Stimulated activated CD4-positive, alpha-beta T cell treated with anti-CD3 and anti-CD28 coated beads, Interleukin-2, amount 100 ng/mL, for 24 hours (primary cell): ENCODE measurements at places on chromosomes 2 and 18.

- DNase-seq = no peak
These were observed 35.7 kb downstream of the ACKR3 start for GRCh38 chr2:236605345-236605734.

DNA sequence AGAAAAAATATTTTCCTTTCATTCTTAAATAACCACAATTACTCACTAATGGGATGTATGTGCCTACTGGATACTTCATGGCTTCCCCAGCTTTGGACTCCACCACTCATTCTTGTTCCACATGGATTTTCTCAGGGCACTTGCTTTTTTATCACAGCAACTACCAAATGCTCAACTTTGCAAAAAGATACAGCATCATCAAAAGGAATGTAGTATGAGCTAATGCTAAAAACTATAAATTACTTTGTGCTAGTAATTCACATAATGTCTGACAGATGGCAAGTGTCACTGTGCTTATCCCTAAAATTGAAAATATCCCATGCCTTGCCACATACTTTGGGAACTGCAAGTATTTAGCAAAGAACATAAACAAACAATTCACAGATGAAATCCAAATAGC lies 130.4 kb upstream of the ZFP36L2 start:
- no peak for DNase-seq

- no peak for DNase-seq
These were observed 1582.2 kb upstream of the NXPH2 start for GRCh38 chr2:140362361-140362760.

- peak; percentile 52 for DNase-seq
These were observed 3.6 kb upstream of the DLX2 start for GRCh38 chr2:172106108-172106961.

DNA sequence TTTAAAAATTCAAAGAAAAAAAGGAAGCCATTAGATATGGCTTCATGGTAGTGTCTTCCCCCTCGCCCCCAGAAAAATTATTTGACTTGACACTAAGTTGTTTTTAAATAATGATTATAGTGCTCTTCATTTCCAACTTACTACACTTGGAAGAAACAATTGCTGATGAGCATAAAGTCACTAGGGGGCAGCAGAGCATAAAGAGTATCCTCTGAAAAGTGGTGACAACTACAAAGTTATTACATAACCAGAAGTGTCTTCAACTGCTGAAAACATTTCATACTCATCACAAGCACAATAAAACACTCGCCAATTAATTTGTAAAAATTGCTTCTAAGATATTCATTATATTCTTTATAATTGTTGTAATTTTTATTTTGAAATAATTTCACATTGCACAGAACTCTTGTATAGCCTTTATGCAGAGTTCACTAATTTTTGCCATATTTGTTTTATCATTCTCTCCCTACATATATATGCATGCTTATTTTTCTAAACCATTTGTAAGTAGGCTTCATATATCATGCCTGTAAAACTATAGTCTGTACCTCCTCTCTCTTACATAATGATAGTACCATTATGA lies 54.9 kb downstream of the EXOC6B start:
- peak; percentile 26 for DNase-seq

GRCh38 chr2:85183076-85183475 lies 49.9 kb downstream of the TCF7L1 start:
- no peak for DNase-seq

DNA sequence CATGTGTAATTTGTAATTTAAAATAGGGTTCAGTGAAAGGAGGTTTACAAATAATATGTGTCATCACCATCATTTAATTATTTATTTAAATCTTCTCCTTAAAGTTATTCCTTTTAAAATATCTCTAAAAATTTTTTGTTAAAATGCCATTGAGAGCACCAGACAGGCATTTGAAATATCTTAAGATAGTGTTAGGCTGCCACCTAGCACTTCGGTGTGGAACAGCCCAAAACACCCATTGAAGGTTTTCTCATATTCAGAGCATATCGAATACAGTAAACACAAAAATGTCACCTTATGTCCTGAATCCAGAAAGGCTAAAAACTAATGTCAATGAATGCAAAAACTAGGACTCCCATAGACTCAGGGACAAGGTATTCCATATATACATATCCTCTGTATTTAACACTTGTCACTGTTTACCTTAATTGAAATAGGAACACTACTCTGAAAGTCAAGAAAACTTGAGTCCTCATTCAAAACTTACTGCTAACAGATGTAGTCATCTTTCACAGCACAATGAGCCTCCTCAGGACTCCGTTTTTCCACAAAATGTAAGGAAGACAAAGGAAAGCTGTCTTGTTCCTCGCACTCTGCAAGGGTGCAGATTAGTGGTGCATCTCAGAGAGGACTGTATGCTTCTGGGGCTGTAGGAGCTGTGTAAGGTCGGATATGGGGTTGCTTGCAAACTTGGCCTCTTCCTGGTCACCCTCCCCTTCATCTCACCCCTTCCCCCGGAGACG lies 329.5 kb downstream of the PAX3 start:
- DNase-seq = no peak

DNA sequence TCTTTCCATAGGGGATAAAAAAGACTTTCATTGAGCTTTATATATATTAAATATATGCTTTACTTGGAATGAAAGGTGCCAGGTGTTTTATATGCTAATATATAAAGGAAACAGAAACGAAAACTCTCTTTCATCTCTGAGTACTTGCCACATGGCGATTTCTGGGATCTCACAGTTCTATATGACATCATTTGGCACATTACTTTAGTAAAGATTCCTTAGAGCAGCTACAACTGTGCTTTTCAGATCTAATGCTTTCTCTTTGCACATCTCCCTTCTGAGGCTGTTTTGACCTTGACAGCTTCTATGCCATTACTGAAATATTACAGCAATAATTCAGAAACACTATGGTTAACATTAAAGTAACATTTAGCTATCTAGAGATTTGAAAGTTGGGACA lies 1082.9 kb upstream of the CDH2 start:
- no peak for DNase-seq

- DNase-seq = no peak
These were observed 25.2 kb downstream of the CASP8 start for GRCh38 chr2:201285499-201285898.

GRCh38 chr2:118249531-118249930 lies 161.3 kb downstream of the INSIG2 start:
- no peak for DNase-seq

GRCh38 chr2:129915303-129915840 lies 64.1 kb upstream of the RAB6C start:
- DNase-seq = no peak

DNA sequence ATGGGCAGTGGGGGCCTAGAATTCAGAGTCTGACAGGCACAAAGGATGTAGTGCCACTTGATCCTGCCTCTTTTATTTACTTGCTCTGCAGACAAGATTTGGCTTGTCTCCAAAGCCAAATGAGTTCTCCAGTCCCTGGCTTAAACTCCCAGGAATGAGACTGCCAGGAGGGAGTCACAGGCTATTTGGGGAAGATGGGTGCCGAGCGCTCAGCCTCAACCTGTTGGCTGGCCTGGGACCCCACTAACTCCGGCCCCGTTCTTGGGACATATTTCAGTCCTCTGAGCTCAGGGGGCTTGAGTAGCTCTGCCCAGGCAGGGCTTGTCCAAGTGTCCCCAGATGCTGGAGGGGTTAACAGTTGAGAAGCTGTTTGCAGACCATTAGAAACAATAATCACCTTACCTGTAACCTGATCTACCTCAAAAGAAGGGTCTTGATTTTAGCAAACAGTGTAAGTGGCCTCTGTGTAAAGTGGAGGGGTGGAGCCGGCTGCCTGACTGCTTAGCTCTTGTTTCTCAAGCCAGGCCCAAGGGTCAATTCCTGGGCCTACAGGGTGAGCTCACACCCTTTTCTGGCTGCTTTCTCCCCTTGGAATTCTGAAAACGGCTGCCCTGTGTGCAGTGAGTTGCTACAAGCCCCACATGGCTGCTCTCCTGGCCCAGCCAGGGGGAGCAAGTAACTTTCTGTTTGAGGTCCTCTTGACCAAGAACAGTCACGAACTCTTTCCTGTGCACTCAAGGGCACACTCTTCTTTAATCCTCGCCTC lies 27.1 kb upstream of the FZD5 start:
- no peak for DNase-seq

DNA sequence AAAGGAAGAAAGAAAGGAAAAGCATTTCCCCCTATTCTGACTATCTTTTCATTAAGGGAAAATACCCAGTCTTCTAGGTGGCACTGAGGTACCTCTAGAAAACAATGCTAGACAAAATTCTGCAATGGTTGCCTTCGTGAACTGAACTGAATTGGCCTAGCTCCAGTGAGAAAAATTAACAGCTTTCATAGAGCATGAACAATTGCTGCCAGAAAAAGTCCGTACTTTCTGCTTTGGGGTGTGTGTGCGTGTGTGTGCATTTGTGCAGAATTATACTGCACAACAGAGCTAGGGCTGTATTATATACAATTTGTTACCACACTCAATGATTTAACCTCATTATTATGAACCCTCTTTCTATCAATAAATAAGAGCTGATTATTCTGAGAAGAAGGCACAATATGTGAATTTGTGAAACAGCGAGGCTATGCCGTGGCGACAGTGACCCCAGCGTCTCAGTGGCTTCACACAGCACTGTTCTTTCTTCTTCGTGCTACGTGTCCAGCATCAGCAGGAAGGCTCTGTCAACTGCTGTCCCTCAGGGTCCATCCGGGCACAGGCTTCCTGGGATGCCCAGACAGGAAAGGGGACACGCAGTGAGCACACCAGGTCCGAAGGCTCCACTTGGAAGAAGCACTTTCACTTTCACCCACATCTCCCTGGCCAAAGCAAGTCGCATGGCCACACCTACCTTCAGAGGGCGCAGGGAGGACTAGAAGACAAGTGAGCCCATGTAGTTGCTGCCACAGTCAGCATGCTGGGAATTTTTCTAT lies 47.5 kb downstream of the PTGR3 start:
- DNase-seq = no peak

DNA sequence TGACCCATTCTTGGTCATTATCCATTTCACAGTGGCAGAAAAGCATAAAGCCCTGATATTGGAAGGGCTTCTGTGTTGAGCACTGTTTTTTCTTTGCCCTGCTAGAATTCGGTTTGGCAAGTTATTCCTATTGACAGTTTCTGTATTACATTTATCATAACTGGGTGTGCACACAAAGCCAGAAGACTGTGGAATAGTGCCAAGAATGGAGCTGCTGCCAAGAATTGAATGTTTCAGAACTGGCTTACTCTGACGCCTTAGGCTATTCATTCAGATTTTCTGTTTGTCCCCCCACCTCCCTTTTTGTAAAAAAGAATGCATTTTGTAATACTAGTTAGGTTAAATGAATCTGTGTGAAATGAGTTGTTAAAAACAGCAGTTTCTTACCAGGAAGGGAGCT lies 12.7 kb downstream of the KDM3A start:
- no peak for DNase-seq

- no peak for DNase-seq
These were observed 7.1 kb downstream of the PCBP1 start for GRCh38 chr2:70094171-70094977.

- no peak for DNase-seq
These were observed 8.5 kb upstream of the CYBRD1 start for GRCh38 chr2:171513719-171514160.

GRCh38 chr2:140359056-140359771 lies 1579.0 kb upstream of the NXPH2 start:
- no peak for DNase-seq

GRCh38 chr2:173631127-173631460 lies 276.4 kb downstream of the CDCA7 start:
- DNase-seq = no peak

DNA sequence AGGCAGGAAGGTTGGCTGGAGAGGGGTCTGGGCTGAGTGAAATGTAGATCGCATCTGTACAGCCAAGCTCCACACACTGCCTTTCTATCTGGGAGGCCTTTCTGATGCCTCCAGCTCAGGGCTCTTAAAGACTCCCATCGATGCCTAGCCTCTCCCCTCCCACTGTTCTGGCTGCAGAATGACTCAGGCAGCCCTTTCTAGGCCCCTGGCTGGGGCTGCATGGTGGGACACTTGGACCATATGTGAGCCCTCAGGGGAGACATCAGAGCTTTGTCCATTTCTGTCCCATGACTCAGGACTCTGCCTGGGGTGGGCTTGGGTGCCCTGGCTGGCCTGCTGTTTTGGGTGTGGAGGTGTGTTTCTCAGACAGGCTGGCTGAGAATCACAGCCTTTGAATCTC lies 101.3 kb downstream of the CELF4 start:
- no peak for DNase-seq

GRCh38 chr2:48114256-48114655 lies 208.0 kb upstream of the FBXO11 start:
- peak; percentile 57 for DNase-seq

DNA sequence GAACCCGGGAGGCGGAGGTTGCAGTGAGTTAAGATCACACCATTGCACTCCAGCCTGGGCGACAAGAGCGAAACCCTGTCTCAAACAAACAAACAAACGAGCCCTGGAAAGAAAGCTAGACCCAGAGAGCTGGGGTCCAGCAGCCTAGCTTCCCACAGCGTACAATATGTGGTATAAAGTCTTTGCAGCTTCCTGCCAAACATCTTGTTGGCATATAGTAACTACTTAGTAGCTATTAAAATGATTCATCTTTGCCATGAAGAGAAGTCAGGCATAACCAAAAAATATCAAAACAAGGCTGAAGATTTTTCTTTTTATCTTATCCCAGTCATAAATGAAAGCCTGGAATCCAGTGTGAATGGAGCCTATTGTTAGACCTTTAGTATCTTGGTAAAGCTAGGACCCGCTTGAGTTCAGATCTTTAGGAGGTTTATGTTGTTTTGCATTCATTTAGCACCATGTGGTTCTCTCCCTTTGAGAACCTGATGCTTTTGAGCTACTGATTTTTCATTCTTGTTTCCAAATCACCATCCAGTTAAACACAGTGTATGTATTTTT lies 139.7 kb upstream of the NOSTRIN start:
- DNase-seq = no peak

DNA sequence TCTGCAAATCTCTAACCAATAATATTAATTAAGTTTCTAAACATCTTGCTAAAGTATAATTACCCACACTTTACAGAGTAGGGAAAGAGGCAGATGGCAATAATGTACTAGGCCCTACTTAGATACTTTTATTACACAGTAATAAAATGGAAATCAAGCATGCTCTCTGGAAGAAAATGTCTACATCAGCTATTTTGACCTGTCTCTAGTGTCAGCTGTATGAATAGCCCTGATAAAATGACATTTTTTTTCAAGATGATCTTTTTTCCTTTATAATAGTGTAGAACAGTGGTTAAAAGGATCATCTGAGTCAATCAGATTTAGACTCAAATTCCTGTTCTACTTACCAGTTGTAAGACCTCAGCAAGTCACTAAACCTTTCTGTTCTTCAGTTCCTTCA lies 397.3 kb downstream of the GRB14 start:
- no peak for DNase-seq

DNA sequence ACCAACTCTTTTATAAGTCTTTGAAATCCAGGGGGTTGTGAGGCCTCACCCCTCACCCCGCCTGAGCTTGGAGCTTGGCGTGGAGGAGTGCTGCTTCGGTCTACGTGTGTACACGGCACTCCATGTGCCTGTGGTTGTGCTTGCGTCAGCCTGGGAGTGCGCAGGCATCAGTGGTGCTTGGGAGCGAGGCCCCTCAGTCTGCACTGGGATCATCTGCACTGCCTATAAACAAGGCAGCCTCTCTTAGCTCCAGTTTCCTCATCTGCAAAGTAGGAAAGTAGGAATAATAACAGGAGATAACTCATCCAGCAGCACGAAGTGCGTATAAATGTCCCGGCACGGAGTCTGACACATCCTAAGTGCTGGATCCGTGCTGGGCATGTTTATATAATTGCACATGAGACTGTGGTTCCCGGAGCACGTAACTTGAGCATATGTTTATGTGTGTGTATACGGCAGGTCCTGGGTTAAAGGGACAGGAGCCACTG lies 1.2 kb downstream of the GYPC start:
- peak; percentile 59 for DNase-seq
